ENCODE measurements at places on chromosomes 16 and 17. TPM values are rescaled to one million over a fixed set of nuclear protein-coding genes. Genes with fewer than 3 reads are reported as not detected.

Gene MYH3
- 2.6 TPM for total RNA-seq

Gene ADCY7
- 12.5 TPM for total RNA-seq

Gene CEP131
- 5.7 TPM for total RNA-seq

Gene TBC1D3I
- not detected for total RNA-seq

Gene SOST
- total RNA-seq = not detected

GRCh38 chr17:75241996-75242460, 19.4 kb downstream of the GGA3 start:
- DNase-seq = no peak

DNA sequence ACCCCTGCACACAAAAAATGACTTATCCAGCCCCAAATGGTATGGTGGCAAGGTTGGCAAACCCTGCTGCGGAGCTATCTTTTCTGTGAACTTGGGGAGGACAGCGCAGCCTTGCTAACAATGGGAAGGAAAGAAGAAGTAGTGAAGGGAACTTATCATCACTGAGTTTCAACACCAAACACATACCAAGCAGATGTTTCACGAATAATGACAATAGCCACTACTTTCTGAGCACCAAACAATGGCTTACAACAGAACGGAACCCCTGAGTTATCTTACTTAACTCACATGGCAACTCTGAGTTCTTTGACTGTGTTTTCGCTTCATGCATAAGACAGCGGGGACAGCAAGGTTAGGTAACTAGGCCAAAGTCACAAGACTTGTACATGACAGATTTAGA, 148.9 kb downstream of the XYLT1 start:
- DNase-seq = no peak

- no peak for DNase-seq
These were observed 15.4 kb downstream of the PHF12 start for GRCh38 chr17:28935744-28936460.

GRCh38 chr17:43613917-43614316, 47.8 kb downstream of the MEOX1 start:
- no peak for DNase-seq

DNA sequence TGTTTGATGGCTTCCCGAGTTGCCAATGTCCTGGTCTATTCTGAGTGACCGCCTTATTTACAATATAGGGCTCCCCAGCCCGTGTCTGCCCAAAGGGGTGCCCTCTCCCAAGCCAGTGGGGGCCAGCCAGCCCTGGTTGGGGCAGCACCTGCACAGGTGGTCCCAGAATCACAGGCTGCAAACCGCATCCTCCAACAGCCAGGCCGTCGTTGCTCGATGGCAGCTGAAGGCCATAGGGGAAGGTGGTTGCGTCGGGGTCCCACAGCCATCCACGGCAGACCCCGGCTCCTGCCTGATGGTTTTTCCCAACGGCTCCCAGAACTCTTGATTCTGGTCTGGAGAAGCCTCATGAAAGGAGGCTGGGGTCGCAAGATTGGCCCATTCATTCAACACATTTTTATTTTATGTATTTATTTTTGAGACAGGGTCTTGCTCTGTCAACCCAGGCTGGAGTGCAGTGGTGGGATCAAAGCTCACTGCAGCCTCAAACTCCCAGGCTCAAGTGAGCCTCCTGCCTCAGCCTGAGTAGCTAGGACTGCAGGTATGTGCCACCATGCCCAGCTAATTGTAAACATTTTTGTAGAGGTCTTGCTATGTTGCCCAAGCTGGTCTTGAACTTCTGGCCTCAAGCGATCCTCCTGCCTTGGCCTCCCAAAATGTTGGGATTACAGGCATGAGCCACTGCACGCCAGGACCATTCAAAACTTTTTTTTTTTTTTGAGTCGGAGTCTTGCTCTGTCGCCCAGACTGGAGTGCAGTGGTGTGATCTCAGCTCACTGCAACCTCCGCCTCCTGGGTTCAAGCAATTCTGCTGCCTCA, 79.0 kb upstream of the TOB1 start:
- DNase-seq = peak; percentile 6

GRCh38 chr17:5621026-5621425, 36.7 kb upstream of the NLRP1 start:
- DNase-seq = no peak

GRCh38 chr17:68576811-68577496, 24.2 kb downstream of the FAM20A start:
- DNase-seq = no peak

DNA sequence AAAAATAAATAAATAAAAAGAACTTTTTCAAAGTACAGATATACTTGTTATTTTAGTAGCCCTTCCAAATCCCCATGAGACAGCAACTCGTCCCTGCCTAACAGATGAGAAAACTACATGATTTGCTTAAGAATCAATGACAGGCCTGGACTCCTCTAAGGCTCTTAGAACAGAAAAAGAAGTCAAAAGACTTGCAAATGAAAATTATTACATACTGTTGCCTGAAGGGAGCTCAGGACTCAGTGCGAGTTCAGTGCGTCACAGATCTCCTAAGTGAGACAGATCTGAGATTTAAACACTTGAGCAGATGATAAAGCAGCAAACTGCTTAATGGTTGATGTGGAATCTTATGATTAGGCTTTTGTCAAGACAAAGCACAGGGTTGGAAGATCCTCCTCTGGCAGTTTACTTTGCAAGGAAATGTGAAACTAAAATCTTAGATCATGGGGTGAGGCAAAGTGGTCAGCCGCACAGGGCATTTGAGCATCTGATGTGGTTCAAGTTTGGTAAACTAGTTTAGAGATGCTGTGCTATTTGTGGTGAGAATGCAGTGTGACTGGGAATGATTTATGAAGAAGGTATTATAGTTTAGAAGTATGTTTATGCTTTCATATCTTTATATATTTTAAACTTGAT, 138.1 kb downstream of the TRIM37 start:
- no peak for DNase-seq

DNA sequence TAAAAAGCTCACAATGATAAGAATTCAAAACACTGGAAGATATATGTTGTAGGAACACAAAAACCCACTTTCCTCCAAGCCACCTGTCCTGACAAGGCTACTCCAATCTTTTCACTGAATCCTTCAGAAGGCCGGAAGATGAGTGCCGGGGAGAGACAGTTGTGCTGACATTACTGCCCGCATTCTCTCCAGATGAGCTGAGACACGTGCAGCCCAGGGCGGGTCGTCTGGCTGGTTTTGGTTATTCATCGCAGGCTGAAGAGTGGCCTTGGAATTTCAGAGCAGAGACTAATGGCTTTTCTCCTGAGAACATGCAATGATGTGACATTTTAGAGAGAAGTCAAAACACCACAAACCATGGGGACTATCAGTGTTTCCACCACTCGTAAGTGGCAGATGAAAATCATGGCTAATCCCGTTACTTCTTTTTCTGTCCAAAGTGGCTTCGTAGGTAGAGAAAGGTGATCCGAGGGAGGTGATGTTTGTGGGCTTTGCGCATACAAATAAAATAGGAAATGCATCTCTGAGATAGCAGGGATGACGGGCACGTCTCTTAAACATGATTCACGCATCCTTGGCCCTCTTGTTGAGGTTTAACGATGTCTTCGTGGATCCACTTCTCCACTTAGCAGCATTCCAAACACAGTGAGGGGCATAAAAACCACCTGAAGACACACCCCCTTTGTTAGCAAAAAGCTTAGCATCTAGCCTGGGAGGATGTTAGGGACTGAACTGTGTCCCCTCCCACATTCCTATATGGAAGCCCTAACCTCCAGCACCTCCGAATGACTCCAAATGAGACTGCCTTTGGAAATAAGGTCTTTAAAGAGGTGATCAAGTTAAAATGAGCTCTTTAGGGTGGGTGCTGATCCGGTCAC, 134.0 kb downstream of the IRX3 start:
- no peak for DNase-seq

GRCh38 chr16:855471-855870, 54.9 kb upstream of the GNG13 start:
- DNase-seq = no peak

GRCh38 chr16:57427307-57427706, 19.9 kb downstream of the CIAPIN1 start:
- no peak for DNase-seq

- DNase-seq = peak; percentile 37
These were observed 867 bp upstream of the LIMD2 start for GRCh38 chr17:63700528-63701455.

GRCh38 chr16:27784351-27785306, 234.7 kb downstream of the KATNIP start:
- no peak for DNase-seq

DNA sequence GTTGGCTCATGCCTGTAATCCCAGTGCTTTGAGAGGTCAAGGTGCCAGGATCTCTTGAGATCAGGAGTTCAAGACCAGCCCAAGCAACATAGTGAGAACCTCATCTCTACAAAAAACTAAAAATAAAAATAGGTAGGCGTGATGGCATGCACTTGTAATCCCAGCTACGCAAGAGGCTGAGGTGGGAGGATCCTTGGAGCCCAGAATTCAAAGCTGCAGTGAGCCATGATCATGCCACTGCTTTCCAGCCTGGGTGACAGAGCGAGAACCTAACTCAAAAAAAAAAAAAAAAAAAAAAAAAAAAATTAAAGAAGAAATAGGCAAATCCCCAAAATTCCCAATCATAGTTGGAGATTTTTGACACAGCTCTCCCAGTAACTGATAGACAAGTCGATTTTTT, 32.2 kb upstream of the SRCIN1 start:
- DNase-seq = no peak

DNA sequence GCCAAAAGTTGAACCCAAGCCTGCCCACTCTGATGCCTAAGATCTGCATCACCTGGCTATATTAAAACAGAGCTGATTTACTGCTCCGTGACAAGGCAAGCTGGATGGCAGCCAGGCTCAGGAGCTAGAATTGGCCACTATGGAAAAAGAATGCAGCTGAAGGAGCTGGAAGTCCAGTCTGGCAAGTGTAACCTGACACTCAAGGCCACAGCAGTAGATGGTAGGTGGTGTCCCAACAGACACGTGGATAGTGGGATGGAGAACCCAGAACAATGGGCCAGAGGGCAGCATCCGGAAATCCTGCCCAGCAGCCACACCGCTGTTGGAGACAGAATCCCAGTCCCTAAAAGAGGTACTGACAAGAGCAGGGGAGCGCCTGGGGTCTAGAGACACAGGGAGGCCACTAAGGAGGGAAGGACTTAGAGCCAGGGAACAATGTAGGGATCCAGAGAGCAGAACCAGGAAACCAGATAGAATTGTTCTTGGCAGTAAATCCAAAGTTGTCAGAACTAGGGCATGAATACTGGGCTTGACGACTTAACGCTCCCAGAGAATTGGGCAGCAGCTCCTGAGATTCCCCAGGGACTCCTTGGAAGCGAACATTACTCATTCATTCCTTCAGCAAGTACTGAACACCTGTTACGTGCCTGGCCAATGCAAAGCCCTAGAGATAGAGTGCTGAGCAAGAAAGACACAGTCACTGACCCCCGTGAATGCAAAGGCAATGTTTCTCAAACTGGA, 85.7 kb downstream of the CDYL2 start:
- no peak for DNase-seq

DNA sequence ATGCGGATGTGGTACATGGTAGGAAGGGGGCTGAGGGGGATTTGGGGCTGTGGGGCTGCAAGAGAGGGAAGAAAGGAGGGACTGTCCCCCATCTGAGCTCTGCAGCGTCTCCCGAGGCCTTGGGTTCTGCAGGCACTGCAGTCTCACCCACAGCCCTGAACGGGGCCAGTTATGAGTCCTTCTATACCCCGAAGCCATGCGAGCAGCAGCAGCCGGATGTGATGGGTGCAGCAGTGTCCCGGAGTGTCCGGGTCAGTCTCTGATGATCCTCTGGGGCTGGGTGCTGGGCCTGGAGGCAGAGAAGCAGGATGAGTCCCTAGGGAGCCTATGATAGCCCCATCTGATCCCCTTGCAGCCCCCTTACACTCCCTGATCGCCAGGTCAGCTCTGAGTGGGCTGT, 41.5 kb downstream of the CPNE2 start:
- DNase-seq = no peak

DNA sequence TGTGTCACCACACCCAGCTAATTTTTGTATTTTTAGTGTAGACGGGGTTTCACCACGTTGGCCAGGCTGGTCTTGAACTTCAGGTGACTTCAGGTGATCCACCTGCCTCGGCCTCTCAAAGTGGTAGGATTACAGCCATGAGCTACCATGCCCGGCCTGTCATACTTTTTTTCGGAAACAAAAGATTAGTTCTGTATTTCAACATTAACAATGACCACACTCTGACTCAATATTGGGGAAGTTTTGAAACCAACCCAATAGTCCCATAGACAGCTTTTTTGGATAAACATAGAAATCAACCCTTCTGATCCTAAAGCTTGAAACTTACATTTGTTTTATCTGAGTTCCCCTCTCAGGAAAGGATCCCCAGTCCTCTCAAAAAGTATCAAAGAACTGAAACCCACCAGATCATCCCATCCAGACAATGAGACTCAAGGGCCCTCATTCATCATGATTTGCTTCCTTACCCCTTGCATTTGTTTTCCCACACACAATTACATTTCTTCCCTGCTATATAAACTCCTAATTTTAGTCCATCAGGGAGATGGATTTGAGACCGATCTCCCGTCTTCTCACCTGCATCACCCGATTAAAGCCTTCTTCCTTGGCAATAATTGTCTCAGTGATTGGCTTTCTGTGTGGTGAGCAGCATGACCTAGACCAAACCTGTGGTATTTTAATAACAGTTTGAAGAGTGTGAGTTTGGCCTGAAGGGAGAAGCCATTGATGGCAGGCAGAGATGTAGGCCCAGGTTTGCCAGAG, 7.2 kb upstream of the AGRP start:
- no peak for DNase-seq

GRCh38 chr17:65495122-65496055, 66.1 kb downstream of the AXIN2 start:
- DNase-seq = peak; percentile 39

DNA sequence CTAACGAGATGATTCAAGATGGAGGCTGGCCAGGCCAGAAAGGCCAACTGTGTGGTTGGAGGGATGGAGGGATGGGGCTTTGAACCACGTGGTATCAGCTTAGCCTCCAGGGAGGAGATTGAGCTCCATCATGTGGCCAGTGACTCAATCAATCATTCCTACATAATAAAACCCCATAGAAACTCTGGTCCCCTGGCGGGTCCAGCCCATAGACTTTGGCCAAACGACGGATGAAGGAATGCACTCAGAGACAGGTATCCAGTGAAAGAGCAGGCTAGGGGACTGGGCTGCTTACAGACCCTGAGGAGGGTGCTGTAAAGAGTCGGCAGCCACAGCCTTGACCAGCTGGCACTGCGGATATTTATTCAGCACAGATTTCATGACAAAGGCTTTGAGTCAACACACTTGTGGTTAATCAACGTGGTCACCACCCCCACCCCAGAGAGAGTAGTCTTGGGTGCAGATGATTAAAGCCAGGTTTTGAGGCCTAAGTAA, 308.7 kb upstream of the TNRC6C start:
- no peak for DNase-seq

- DNase-seq = no peak
These were observed 932 bp upstream of the NFE2L1 start for GRCh38 chr17:48047113-48047740.

- DNase-seq = no peak
These were observed 180.8 kb downstream of the FTO start for GRCh38 chr16:53884748-53885147.

DNA sequence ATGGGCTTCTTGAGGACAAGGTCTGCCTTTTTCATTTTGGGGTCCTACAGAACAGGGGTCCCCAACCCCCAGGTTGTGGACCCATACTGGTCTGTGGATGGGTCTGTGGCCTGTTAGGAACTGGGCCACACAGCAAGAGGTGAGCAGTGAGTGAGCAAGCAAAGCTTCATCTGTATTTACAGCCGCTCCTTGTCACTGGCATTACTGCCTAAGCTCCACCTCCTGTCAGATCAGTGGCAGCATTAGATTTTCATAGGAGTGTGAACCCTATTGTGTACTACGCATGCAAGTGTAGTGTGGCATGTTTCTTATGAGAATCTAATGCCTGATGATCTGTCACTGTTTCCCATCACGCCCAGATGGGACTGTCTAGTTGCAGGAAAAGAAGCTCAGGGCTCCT, 33.9 kb downstream of the ERN1 start:
- DNase-seq = no peak

- DNase-seq = no peak
These were observed 829 bp downstream of the GCGR start for GRCh38 chr17:81804559-81805399.
